H1 (cell line): ENCODE measurements at places on chromosomes 13 and 19. TPM values are rescaled to one million over a fixed set of nuclear protein-coding genes. Genes with fewer than 3 reads are reported as not detected.

Gene ZNF577
- total RNA-seq: 14.9 and 19.3 TPM in 2 replicates

DNA sequence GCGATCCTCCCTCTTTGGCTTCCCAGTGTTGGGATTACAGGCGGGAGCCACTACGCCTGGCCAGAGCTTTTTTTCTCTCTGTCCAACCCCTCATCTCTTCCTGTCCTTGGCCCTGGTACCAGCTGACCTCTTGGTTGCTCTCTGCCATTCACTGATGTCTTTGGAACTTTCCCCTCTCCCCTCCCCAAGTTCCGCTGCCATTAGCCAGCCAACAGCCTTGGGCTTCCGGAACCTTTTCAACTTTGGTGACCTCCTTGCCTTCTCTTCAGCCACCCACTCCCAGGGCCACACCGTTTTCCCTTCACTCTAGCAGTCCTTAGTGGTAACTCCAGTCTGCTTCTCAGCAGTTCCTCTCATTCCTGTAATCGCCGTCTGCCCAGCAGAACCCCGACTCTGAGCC is 4.3 kb downstream of the WTIP start:
- no peak for DNase-seq

Gene ZNF547
- 2.0 and 2.1 TPM in 2 replicates for total RNA-seq

- peak; percentile 75 for DNase-seq
These were observed at the start of gene TUBB4A for GRCh38 chr19:6501740-6502648. Gene TUBB4A (minus strand): TSS chr19:6502309. CDS start chr19:6502212, 97 bp downstream.

DNA sequence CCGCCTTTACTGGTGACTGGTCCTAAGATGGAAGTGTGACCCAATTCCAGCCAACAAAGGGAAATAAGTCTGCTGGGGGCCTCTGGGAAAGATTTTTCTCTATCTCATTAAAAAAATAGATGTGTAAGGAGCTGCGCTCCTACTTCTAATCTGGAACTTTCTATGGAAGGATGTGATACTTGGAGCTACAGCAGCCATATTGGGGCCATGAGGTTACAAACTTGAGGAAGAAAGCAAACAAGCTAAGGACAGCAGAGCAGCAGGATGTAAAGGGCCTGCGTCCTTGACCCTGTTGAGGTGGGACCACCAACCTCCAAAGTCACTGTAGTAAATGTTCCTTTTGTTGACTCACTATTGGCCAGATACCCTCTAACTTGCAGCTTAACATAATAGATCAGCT is 7.5 kb downstream of the GPR42 start:
- DNase-seq: no peak
